ENCODE measurements at places on chromosomes 3 and 15. TPM values are rescaled to one million over a fixed set of nuclear protein-coding genes. Genes with fewer than 3 reads are reported as not detected.

SLC22A13 gene
- total RNA-seq: 0.99 TPM

EFCAB12 gene
- total RNA-seq: 1.7 TPM

MASP1 gene
- total RNA-seq: not detected

HIGD2B gene
- total RNA-seq: 0.32 TPM

CCDC13 gene
- total RNA-seq: not detected

SPSB4 gene
- not detected for total RNA-seq

ALDH1A3 gene
- not detected for total RNA-seq

MKRN2OS gene
- not detected for total RNA-seq

RTP3 gene
- total RNA-seq: not detected

FAM81A gene
- total RNA-seq: not detected

CELSR3 gene
- 20.3 TPM for total RNA-seq

EOMES gene
- total RNA-seq: 0.11 TPM
